ENCODE measurements at places on chromosomes 1 and 21.

GRCh38 chr1:230424391-230425251 is 1.5 kb downstream of the PGBD5 start:
- DNase-seq, result no peak

DNA sequence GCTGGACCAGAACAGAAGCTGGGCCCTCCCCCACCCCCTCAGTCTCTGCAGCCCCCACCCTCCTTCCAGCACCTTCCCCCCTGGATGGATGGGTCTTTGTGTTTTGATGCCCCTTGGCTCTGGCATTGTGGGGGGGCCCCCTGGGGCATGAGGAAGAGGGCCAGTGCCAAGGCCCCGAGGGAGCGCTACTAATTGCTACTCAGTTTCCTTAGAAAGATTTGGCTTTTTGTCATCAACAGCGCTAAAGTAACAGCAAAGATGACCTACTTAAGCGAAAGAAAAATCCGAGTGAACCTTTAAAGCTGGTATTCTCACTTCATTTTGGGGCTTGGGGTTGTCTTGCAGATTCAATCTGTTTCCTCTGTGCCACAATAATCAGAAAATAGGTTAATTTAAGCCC is 63.5 kb downstream of the SKI start:
- DNase-seq, result no peak

- DNase-seq, result no peak
Measured at GRCh38 chr1:107941531-107941930, 23.4 kb downstream of the VAV3 start.

DNA sequence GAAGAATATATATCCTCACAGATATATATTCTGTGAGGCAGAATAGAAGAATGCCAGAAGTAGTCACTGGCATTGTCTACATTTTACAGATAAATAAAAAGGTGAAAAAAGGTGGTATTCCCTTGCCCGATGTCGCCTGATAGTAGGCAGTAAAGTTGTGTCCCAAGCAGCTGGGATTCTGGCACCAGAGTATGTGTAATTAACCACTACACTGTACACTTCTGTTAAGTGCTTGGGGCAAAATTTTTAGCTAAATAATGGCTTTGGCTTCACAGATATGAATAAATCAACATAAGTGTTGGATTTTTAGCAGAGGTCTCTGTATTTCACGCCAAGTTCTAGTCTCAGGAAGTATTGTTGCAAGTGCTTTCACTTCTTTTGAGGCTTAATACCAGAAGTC is 13.3 kb upstream of the CASQ2 start:
- DNase-seq, result no peak
